ENCODE measurements at places on chromosomes 12 and 14.

GRCh38 chr12:40726366-40726765, 34.1 kb downstream of the CNTN1 start:
- DNase-seq, result no peak

DNA sequence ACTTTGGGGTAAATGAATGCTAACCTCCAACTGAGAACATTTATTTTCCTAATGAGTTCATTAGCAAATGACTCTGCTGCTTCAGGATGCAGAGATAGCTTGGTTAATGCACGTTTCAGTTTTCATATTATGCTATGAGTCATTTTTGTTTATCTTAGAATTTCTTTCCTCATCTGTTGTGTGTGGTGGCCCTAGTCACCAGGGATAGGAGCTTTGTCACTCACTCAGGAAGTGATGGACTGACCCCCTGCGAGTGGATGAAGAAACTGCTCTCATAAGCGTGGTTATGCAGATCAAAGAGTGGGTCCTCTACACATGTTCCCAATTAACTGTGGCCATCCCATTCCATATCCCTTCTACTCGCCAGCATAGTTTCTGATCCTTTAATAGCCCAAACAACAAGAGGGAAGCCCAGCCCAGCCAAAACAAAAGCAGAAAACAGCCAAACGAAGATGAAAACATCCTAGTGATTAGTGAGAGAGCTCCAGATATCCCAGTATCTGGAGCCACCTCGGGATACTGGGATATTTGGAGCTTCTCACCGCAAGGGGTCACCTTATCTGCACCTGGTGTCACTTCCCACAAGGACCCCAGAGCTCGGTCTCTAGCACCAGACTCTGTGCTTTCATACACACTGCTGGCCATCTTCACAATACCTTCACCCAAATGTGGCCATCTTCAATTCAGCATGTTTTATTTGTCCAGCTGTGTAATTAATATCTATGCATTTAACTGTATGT, 8.6 kb downstream of the TC2N start:
- DNase-seq, result no peak

GRCh38 chr14:24113379-24113800, 1.2 kb upstream of the DCAF11 start:
- DNase-seq, result no peak

GRCh38 chr12:958588-959123, 9.2 kb upstream of the RAD52 start:
- DNase-seq, result no peak

- no peak for DNase-seq
Measured at GRCh38 chr12:46499901-46500300, 127.3 kb upstream of the SLC38A2 start.

GRCh38 chr14:69464829-69465228, 19.7 kb upstream of the PLEKHD1 start:
- no peak for DNase-seq

DNA sequence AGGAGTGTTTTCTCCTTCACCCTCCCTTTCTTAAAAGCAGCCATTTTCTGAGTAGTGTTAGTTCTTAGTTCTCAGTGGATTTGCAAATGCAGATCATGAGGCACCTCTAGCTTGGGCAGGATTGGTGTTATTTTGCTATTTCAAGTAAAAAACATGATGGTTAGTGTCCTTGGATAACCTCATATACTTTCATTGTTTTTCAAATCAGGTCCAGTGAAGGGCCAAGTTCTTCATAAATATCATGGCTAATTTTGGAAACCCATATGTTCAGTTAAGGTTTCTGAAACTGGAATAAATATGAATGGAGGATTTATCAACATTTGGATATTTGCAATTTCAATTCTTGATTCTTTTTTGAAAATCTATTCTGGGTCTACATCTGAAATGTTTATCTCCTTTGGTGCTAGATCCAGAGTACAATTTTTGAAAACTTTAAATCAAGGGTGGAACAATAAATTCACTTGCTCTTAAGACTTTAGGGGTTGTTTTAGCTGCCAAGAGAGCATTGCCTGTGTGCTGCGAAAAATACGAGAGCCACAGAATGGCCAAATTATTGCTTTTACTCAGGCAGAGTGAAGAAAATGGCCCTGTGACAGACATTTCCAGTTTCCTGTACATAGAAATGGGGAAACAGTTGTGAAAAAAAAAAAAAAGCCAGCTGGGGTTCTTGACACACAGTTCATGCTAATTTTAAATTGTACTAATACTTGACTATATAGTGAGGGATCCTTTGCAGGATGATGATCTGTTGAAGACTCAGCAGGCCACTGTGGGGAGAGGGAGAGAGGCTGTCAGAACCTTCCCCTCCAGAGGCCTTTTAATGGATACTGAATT, 104.6 kb downstream of the BICD1 start:
- no peak for DNase-seq

GRCh38 chr14:74545386-74545785, 51.8 kb downstream of the ISCA2 start:
- no peak for DNase-seq

GRCh38 chr12:45775964-45776363, 46.5 kb downstream of the ARID2 start:
- DNase-seq, result no peak

DNA sequence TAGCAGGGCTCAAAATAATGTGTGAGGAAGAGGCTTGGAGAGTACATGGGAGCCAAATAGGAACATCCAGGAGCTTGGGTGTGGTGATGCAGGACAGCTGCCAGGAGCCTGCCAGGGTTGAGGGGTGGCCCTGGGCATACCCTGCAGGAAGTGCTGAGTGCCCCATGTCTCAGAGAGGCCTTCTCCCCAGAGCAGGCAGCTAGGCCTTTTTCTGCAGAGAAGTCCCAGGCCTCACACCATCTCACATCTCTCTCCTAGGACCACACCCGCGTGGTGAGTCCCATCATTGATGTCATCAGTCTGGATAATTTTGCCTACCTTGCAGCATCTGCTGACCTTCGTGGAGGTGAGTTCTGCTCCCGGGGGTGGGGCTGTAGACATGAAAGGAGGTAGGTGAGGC, 66.9 kb downstream of the ERH start:
- no peak for DNase-seq

DNA sequence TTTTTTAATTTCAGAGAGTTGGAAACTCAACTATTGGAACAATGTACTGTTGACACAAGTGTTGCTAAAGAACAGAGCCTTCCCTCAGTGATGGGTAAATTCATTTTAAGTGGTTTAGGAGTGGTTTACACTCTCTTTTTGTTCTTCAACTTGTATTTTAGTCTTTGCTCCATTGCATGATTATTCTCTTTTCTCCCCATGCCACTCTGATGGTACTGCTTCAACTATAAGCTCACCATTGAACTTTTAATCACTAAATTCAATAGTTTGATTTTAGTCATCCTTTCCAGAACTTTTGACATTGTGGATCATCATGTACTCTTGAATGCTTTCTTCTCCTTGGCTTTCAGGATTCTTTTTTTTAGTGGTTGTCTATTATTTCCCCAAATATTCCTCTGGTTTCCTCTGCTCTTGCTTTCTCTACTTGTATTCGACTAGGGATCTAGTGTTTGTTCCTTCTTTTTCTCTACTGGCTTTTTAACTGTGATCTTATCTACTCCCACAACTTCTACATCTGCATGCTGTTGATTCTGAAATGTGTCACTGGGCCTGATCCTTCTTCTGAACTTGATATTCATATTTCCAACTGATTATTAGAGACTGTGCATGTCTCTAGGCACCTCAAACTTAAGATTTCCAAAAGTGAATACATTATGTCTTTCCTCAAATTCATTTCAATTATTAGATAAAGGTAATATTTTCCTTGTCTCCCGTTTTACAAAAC, 15.4 kb downstream of the ACTR10 start:
- no peak for DNase-seq

GRCh38 chr14:46840944-46841720, 189.6 kb upstream of the RPL10L start:
- no peak for DNase-seq

DNA sequence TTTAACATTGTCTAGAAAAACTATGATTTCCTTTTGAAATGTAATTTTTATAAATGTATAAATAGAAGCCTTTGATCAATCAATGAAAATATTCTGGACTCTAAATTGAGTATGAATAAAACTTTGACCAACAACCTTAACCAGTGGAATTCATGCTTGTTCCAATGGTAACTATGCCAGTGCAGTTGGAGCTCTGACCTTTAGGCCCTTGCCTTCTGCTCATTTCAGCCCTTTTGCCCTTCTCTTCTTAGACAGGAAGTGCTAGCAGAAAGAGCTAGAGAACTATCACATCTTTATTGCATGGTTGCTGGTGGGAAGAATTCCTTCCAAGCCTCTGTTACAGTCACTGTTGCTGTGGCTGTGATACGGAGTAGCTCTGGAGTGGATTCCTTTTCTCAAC, 39.7 kb downstream of the TTC8 start:
- DNase-seq, result no peak

- DNase-seq, result no peak
Measured at GRCh38 chr14:94322648-94323570, at the start of gene SERPINA6. Gene SERPINA6 (minus strand): TSS chr14:94323336. CDS start chr14:94314648, 8,688 bp downstream.

DNA sequence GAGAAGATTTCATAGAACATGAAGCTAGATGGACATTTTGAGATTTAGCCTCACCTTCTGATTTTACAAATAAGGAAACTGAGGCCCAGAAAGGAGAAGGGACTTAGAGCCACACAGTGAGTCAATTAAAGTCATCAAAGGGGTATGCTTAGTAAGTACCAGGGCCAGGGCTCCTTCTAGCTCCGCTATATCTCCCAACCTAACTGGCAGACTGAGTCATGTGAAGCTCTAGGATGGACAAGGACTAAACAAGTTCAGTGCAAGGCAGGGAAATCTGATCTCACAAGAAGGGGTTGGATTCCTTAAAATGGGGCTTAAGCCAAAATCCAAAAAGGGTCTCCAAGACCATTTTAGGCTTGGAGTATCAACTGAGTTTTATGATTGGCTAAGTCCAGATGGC, 215.8 kb downstream of the PHLDA1 start:
- no peak for DNase-seq

- no peak for DNase-seq
Measured at GRCh38 chr14:100421756-100422470, 98.8 kb downstream of the SLC25A47 start.

GRCh38 chr14:64107438-64107837, 186.7 kb downstream of the ESR2 start:
- no peak for DNase-seq

DNA sequence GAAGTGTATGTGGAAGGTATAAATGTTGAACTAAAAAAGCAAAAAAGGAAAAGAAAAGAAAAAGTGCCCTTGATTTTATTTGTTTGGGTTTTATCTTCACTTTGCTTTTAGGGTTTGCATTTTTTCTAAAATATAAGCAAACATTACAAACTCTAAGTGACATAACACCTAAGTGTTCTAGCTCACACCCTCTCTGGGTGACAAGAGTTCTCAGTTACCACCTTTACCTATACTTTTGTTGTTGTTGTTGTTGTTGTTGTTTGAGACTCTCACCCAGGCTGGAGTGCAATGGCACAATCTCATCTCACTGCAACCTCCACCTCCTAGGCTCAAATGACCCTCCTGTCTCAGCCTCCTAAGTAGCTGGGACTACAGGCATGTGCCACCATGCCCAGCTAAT, 13.0 kb downstream of the KLRG1 start:
- DNase-seq, result no peak

DNA sequence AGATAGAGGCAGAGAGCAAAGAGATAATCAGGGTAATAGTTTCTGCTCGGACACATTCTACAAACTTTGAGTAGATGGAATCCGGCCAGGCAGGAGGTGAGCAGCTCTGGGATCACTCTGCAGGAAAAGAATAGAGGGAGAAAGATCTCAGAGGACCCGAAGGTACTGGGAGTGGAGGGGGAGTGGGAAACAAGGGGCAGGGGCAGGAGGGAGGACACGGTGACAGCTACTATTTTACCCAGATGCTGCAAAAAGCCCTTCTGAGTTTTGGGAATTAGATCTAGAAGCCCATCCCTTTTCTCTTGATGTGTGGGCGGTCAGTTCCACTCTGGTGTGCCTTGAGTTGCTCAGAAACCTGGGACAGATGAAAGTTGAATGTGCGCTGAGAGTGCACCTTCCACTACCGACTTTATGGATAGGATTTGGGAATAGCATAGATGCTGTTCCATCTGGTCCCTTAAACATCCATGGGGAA, 556 bp downstream of the GPRC5A start:
- no peak for DNase-seq

DNA sequence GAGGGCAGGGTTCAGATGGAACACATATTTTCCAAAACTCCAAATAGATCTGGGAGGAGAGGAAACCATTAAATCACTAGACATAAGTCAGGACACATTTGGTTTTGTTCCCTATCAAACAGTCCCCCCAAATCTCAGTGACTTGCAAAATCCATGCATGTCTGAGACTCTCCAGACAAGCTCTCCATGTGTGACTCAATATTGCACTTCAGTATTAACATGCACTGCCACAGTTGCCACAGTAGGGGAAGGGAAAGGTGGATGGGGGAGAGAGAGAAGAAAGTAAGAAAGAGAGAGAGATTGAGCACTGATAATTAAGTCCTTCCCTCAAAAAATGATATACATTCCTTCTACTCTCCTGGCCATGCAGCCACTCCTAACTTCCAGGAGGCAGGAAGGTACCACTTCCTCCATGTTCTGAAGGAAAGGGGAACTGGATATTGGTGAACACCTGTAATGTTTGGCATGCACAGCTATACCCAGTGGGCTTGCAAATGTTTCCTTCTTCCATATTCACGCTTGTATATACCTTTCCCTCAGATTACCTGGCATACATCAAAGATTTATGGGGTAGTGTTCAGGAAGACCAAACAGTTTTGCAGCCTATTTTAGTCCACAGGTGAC, 310.0 kb downstream of the ZFP36L1 start:
- DNase-seq, result no peak

DNA sequence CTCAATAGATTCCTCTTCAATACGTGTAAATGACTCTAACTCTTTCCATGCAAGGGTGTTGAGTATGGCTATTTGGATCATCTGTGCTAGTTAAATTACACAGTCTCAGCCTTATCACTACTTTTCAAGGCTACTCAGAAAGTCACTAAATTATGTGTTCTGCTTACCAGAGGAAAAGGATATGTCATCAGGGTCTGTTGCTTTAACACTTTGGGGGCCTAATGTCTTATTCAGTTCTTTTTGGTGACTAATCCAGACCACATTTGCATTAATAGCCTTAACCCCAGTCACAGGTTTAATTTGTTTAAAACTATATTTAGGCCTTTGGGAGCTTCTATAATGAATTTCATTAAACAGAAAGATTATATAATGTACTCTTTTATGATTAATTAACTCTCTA, 649.3 kb downstream of the RPS29 start:
- DNase-seq, result no peak

- no peak for DNase-seq
Measured at GRCh38 chr14:101909371-101910096, 54.8 kb upstream of the DYNC1H1 start.

DNA sequence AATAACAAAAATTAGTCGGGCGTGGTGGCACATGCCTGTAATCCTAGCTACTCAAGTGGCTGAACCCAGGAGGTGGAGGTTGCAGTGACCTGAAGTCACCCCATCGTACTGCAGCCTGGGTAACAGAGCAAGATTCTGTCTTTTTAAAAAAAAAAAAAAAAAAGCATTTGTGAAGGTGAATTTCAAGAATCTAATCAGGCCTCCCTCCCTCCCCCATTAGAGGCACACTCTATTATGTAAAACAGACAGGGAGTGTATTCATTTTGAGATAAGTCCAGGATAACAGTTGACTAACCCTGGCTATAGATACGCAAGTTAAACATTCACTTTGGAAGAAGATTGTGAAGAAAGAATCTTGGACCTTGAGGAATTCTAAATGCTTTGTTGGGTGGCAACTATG, 2.9 kb downstream of the RESF1 start:
- DNase-seq, result no peak
